MCF 10A (cell line): ENCODE measurements at places on chromosomes 6 and 20. TPM values are rescaled to one million over a fixed set of nuclear protein-coding genes. Genes with fewer than 3 reads are reported as not detected.

DNA sequence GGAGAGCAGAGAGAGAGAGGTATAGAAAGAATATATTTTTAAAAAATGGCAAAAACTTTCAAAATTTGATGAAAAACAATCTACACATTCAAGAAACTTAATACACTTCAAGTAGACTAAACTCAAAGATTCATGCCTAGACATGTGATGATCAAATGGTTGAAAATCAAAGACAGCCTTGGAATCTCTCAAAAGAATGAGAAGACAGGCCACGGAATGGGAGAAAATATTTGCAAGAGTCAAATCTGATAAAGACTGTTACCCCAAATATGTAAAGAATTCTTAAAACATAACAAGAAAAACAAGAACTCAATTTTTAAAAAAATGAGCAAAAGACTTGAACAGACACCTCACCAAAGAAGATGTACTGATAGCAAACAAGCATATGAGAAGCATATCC lies 49.7 kb downstream of the THEMIS start:
- H3K36me3 ChIP-seq, result no peaks in the 10 kb centered on the region
- H3K4me3 ChIP-seq, result no peak overlapping the region
- no peak overlapping the region for H3K27ac ChIP-seq
- no peak for DNase-seq

CLPSL2 gene
- not detected in 2 replicates for total RNA-seq

RNASET2 gene
- total RNA-seq, result 8.0 and 10.3 TPM in 2 replicates

- H3K4me1 ChIP-seq, result peaks cover 45% of the 10 kb centered on the region
- no peaks in the 10 kb centered on the region for H3K27me3 ChIP-seq
- peak; percentile 95 for DNase-seq
- H3K36me3 ChIP-seq, result peaks cover 24% of the 10 kb centered on the region
- H3K4me3 ChIP-seq, result peak overlapping the region; percentile 16
- H3K27ac ChIP-seq, result peak overlapping the region; percentile 75
These were observed 34.2 kb downstream of the NHSL1 start for GRCh38 chr6:138465007-138465645.

DNA sequence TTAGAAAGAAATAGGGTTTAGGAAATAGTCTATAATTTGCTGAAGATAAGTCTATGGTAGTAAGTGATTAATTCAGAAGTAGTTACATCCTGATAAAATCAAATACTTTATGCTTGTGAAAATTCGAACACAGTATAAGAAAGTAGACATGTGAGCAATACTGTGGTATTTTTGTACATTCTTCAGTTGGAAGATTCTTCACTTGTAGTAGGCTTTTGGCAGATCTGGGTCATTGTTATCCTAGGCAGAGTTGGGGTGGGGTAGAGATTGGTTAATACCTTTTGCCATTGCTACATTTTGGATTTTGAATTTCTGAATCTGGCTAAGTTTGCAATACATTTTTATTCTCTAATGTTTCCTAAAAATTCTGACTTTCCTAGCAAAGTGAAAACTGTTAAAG lies 197.5 kb downstream of the BCKDHB start:
- no peaks in the 10 kb centered on the region for H3K4me1 ChIP-seq
- no peaks in the 10 kb centered on the region for H3K36me3 ChIP-seq
- DNase-seq, result no peak
- H3K27ac ChIP-seq, result no peak overlapping the region
